Left renal pelvis (tissue), 4 donors: ENCODE measurements at places on chromosomes 7 and 10.

- DNase-seq = no peak
These were observed 165.0 kb downstream of the MGMT start for GRCh38 chr10:129631870-129632623.

- no peak for DNase-seq
These were observed 637.6 kb upstream of the C7orf33 start for GRCh38 chr7:147952918-147953317.

DNA sequence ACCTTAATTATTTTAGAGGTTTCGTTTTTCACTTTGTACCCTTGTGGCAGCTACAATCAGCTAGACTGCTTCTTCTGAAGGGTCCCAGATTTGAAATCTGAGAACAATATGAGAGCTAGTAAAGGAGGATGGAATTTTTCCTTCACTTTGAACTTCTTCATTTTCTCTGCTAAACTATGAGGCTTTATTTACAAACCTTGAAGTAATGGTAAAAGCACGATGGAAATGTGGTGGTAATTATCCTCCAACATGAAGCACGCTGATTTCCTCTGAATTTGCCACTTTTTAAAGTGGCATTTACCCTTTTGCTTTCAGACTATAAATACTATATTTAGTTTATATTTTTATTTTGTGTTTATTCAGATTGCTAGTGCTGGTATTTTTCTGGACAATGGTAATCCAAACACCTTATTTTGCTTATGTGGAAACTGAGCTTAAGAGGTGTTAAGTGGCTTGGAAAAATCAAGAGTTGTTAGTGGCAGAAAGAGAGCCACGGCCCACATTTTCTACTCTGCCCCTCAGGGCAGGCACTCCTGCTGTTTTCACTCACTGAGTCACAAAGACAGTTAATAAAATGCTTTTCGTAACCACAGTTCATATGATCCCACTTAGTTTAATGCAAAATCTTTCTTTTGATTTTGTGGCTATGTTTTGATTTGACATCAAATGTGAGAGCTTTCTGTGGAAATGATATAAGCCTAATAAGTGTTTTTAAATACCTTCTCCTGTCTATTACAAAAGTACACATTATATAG, 2.7 kb downstream of the SSMEM1 start:
- DNase-seq = no peak

DNA sequence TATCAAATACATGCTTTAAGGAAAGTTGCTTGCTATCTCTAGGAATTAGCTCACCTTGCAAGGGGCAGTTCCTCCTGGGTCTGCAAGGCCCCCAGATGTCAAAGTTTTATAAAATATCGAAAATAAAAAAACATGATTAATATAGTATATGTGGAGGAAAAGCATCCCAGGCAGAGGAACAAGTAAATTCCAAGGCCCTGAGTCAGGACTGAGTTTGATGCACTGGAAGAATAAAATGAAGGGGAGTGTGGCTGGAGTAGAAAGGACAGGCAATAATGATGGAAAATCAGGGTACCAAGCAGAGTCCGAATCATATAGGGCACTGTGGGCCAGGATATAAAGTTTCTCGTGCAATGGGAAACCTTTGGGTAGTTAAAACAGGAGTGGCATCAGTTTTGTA, 112.4 kb upstream of the EEPD1 start:
- no peak for DNase-seq

DNA sequence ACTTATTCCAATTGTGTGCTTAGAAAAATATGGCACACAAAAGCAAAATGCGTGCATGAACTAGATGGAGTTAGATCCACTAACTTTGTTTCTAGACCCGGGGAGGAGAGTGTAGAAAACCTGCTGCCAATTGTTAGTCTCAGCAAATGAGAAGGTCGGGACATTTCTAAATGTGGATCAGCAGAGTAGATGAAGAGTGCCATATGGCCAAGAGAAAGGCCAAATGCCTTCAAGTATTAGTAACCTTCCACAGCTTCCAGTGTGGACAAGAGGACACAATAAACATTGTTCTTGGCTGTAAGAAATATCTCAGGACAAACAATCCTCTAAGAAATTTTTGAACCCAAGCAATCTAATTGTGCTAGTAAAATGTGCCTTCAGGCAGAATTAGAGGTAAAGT, 690.3 kb downstream of the REEP3 start:
- DNase-seq = no peak

GRCh38 chr10:78494179-78494578, 460.5 kb downstream of the RPS24 start:
- no peak for DNase-seq

- no peak for DNase-seq
These were observed 104.1 kb downstream of the ZNF467 start for GRCh38 chr7:149669121-149669818.

DNA sequence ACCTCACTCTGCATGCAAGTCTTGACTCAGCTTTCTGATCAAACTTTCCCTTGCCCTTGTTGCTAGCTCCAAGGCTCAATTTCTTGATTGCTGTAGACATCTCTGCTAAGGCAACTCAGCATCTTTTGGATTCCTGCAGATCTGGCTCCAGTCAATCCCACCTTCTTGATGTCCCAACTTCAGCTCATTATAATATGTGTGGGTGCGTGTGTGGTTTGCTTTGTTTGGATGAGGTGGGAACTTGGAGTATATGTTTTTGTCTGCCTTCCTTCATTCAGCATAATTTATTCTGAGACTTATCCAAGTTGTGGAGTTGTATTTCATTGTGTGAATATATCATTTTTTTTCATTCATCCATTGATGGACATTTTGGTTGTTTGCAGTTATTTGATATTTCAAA, 364.8 kb upstream of the IGFBP3 start:
- no peak for DNase-seq

DNA sequence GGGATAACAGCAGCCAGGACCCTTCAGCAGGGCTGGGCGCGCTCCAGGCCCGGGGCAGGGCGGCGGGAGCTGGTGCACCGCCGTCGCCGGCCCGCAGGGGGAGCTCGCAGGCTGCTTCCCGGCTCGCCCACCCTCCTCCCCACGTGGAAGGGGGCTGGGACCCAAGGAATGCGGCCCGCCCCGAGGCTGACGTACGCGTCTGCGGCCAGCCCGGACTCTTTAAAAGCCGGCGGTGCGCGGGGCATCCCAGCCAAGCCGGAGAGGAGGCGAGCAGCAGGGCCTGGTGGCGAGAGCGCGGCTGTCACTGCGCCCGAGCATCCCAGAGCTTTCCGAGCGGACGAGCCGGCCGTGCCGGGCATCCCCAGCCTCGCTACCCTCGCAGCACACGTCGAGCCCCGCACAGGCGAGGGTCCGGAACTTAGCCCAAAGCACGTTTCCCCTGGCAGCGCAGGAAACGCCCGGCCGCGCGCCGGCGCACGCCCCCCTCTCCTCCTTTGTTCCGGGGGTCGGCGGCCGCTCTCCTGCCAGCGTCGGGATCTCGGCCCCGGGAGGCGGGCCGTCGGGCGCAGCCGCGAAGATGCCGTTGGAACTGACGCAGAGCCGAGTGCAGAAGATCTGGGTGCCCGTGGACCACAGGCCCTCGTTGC, at the start of gene PFKFB3:
Gene PFKFB3 (plus strand): TSS at position 249 of the 647 bp plus-strand sequence. CDS start 329 bp downstream, at position 578.
- peak; percentile 89 for DNase-seq

- DNase-seq = no peak
These were observed 76.7 kb upstream of the ANLN start for GRCh38 chr7:36312915-36313334.

- DNase-seq = no peak
These were observed 41.4 kb upstream of the GHITM start for GRCh38 chr10:84097787-84098353.

DNA sequence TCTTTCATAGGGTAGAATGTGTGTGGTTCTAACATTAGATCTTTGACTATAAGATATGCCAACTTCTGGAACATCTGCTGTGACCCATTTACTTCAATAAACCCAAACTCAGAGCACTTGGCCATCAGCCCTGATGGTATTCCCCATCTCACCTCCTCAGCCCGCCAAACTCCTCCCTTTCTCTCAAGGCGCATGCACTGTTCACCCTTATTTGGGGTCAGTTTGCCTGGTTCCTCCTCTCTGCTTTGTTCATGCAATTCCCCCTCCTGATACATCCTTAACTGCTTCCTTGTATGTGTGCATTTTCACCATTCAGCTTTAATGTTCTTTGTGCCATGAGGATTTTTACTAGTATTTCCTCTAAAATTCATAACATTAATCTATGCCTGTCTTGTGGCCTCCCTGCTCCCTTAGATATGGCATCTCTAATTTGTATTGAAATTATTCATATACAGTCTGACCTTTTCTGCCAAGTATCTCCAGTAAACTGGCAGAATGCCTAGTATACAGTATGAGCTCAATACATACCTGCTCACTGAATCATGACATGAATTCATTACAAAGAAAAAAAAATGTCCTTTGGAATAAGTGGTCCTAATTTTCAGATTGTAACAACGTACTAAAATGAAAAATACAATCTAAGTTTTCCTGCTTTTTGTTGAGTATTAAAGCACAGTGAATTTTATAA, 336.8 kb upstream of the IGFBP3 start:
- DNase-seq = no peak

DNA sequence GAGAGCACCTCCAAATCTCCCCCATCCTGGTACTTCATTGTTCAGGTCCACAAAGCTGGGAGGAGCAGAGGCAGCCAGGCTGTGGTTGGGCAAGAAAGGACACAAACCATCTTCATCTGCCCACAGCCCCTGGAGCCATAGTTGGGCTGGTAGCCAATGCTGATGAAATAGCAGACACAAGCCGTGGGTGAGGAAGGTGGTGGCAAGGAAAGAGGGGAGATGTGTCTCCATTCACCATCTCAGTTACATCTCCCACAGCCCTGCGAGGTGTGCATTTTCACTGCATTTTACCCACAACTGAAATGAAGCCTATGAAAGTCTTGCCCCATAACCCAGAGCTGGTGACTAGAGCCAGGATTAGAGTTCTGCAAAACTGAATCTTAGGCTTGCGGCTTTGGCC, 35.0 kb downstream of the PIK3AP1 start:
- no peak for DNase-seq

- DNase-seq = no peak
These were observed 57.5 kb downstream of the AGMO start for GRCh38 chr7:15504351-15504750.

DNA sequence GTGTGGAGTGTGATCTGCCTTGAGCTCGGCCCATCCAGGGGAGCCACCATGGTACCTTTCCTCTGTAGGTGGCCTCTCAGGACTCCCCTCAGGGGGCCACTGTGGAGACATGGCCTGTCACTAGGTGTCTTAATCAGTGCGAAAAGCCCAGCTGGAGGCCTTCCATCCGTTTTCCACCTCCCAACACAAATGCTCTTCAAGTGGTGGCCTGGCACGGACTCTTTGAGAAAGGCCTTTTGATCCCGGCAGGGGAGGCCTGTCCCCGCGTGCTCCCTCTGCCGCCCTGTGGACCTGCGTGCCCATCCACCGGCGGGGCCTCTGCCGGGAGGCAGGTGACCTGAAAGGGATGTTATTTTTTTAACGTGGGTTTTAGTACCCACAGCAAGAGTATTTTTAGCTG, 149.5 kb downstream of the RGS10 start:
- no peak for DNase-seq

- DNase-seq = no peak
These were observed 94.1 kb downstream of the NRG3 start for GRCh38 chr10:81969136-81969535.

DNA sequence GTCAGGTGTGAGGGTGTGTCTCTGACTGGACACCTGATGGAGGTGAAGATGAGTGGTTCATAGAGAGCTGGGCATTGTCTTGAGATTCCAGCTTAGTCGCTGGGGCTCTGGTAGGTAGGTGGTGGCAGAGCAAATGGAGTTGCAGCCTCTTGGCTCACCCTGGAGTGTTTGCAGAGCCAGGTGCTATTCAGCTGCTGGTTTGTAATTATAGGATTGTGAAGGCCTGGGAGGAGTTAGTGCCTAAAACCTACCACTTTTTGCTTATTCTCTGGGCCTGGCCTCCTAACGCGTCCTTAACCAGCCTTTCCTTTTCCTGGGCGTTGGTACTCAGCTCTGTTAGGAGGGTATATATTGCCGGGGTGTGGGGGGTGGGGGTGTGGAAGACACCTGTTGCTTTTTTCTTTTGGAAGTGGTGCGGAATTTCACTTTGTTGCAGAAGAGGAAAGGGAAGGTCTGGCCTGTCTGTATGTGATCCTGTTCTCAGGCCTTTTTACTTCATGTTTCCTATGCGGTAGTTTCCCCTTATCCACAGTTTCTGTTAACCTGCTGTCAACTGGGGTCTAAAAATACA, 3.2 kb downstream of the PPRC1 start:
- DNase-seq = no peak

DNA sequence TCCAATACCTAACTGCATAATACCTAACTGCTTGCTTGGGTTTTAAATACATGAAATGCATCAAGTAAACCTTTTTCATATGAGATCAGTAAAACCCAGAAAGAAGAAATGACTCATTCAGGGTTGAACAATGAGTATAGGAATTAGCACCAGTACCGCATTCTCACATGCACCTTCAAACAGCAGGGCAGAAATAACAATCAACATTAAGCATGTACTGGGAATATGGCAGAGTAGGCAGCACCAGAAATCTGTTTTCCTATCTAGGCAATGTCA, 850.3 kb upstream of the SORCS1 start:
- no peak for DNase-seq

DNA sequence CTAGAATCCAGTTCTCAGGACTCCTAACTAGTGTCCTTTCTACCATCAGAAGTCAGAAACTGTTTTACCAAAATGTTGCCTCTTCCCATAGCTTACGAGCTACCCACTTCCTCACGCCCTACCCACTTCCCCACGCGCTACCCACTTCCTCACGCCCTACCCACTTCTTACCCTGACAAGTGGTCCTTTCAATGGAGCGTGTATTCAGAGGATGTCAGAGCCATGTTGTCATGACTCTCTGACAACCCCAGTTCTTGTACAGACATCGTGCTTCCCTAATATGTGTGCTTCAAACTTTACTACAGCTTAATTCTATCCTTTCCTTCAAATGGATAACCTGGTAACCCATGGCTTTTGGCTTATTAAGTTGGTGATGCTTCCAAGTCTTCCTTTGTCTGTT, 84.8 kb upstream of the PHF14 start:
- DNase-seq = no peak

GRCh38 chr7:30894009-30894408, 17.6 kb upstream of the AQP1 start:
- DNase-seq = no peak

- no peak for DNase-seq
These were observed 126.7 kb downstream of the RGS10 start for GRCh38 chr10:119415536-119416503.

GRCh38 chr10:34024693-34025425, 690.4 kb upstream of the NRP1 start:
- DNase-seq = no peak

GRCh38 chr10:118339111-118339510, 3.0 kb downstream of the FAM204A start:
- no peak for DNase-seq

GRCh38 chr7:55360486-55360885, 4.7 kb upstream of the LANCL2 start:
- no peak for DNase-seq

- DNase-seq = no peak
These were observed 8.0 kb downstream of the DLX5 start for GRCh38 chr7:97016381-97017191.

- DNase-seq = no peak
These were observed 636.8 kb upstream of the GRM3 start for GRCh38 chr7:86006909-86007308.

DNA sequence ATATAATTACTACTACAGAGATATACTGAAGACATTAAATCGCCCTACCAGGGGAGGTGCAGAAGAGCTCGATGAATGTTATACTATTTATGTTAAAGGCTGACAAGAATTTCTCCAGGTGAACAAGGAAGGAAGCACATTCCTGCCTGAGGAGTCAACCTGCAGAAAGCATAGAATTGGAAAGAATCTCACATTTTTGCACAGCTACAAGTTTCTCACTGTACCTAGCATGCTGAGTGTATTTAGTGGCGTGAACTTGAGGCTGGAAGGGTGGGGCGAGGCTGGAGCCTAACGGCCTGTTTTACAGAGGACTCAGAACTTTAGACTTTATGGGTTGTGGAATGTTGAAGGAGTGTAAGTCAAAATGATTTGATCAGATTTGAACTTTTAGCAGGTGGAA, 373.6 kb upstream of the LRGUK start:
- no peak for DNase-seq
